ENCODE measurements at places on chromosomes 16 and 17.

DNA sequence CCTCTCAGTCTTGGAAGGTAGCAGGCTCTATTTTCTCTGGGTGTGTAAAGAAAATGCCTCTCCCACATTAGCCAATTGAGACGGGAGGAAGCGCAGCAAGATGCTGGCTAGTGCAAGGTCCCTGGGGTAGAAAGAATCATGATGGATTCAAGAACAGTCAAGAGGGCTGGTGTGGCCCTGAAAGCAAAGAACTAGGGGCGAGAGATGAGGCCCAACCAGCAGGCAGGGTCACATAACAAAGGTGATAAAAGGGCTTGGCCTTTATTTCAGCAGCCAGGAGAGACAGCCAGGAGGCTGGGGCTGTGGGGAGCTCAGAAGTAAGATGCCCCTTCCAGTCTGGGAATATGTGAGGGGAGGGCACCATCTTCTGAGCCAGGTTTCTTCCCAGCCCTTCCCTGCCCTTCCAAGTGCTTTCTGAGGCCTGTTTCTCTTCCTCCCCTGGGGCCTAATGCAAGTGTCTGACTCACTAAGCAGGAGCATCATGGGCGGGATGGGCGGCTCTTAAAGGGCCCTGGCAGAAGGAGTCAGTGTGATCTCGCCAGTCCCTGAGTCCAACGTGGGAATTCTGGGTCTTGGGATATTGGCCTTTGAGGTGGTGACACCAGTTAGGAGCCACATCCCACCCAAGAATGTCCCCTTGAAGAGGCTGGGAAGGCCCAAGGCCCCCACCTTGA lies 3.9 kb upstream of the NLRC5 start:
- DNase-seq = no peak

DNA sequence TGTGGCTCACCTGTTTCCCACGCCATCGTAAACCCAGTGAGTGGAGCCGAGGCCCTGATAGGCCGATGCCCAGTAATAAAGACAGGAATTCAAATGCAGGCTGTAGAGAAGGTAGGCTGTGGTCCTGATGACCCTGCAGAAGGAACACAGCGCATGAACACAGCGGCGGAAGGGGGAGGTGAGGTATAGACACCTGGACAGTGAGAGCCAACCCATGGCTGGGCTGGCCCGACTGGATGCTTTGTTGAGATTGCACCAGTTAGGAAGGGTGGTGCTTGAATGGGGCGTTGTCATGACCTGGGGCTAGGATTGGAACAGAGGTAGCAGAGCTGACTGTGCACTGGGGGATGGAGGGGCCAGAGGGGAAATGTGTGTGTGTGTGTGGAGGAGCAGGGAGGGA lies 59.2 kb downstream of the CNGB1 start:
- DNase-seq = no peak

- DNase-seq = no peak
Measured at GRCh38 chr17:50955667-50956120, 89.5 kb upstream of the TOB1 start.

GRCh38 chr17:82170412-82170961 lies 42.2 kb downstream of the CCDC57 start:
- no peak for DNase-seq

GRCh38 chr17:45895304-45895968 lies 1.1 kb downstream of the MAPT start:
- no peak for DNase-seq

DNA sequence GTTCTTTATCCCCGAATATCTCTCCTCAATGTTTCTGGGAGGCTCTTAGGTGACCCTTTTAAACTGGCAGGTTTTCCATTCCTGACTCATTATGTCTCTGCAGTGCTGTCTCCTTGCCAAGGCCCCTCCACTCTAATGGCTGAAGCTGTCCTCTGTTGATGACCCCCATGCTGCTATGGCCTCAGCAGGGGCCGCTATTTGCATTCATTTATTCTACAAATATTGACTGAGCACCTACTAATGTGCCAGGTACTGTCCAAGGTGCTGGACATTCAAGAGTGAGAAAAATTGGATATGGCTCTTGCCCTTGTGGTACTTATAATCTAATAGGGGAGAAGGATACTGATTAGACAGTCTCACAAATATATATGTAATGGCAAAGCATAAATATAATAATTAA lies 55.4 kb downstream of the GP2 start:
- no peak for DNase-seq

GRCh38 chr17:63418540-63418939 lies 27.6 kb downstream of the CYB561 start:
- DNase-seq = no peak

GRCh38 chr17:58357312-58358297 lies 5.6 kb upstream of the SUPT4H1 start:
- no peak for DNase-seq

Measured in liver (tissue), 10 donors.